ENCODE measurements at places on chromosomes 5 and 9. TPM values are rescaled to one million over a fixed set of nuclear protein-coding genes. Genes with fewer than 3 reads are reported as not detected.

GRCh38 chr5:14347522-14347921, 204.4 kb downstream of the TRIO start:
- no peak overlapping the region for H3K27ac ChIP-seq
- no peak overlapping the region for H3K4me3 ChIP-seq

DNA sequence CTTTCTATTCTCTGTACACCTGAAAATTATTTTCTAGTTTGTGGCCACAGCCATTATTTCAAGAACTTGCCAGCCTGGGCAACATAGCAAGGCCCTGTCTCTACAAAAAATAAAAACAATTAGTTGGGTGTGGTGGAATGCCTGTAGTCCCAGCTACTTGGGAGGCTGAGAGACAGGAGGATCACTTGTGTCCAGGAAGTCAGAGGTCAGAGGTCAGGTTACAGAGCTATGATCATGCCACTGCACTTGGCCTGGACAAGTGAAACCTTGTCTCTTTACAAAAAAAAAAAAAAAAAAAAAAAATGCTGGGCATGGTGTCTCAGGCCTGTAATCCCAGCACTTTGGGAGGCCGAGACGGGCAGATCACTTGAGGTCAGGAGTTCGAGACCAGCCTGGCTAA, 58.3 kb downstream of the HMGCR start:
- H3K36me3 ChIP-seq, result peaks cover 25% of the 10 kb centered on the region
- no peaks in the 10 kb centered on the region for H3K4me1 ChIP-seq
- H3K27ac ChIP-seq, result no peak overlapping the region
- no peak overlapping the region for H3K4me3 ChIP-seq

FOXD1 gene
- total RNA-seq, result 0.49 TPM

DNA sequence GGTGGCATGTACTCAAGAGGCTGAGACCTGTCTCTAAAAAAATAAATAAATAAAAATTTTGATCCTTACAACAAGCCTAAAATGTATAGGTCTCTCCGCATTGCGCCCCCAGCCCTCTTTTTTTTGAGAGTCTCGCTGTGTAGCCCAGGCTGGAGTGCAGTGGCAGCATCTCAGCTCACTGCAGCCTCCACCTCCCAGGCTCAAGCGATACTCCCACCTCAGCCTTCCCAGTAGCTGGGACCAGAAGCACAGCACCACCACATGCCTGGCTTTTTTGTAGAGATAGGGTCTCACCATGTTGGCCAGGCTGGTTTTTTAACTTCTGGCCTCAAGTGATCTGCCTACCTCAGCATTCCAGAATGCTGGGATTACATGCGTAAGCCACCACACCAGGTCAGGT, 2.2 kb upstream of the GARIN3 start:
- no peak for DNase-seq
- H3K27me3 ChIP-seq, result no peaks in the 10 kb centered on the region
- H3K27ac ChIP-seq, result no peak overlapping the region
- no peaks in the 10 kb centered on the region for H3K4me1 ChIP-seq
- no peaks in the 10 kb centered on the region for H3K36me3 ChIP-seq
- H3K4me3 ChIP-seq, result no peak overlapping the region

ADAMTSL2 gene
- 0.69 TPM for total RNA-seq

- no peaks in the 10 kb centered on the region for H3K4me1 ChIP-seq
- H3K27ac ChIP-seq, result no peak overlapping the region
- H3K27me3 ChIP-seq, result no peaks in the 10 kb centered on the region
- no peaks in the 10 kb centered on the region for H3K36me3 ChIP-seq
Observed at GRCh38 chr9:20144197-20144596, 355.4 kb upstream of the SLC24A2 start.

GRCh38 chr5:142015781-142016533, 3.1 kb upstream of the GNPDA1 start:
- no peak overlapping the region for H3K4me3 ChIP-seq
- H3K27me3 ChIP-seq, result no peaks in the 10 kb centered on the region
- peaks cover 15% of the 10 kb centered on the region for H3K4me1 ChIP-seq
- H3K27ac ChIP-seq, result no peak overlapping the region
- H3K36me3 ChIP-seq, result no peaks in the 10 kb centered on the region

DNA sequence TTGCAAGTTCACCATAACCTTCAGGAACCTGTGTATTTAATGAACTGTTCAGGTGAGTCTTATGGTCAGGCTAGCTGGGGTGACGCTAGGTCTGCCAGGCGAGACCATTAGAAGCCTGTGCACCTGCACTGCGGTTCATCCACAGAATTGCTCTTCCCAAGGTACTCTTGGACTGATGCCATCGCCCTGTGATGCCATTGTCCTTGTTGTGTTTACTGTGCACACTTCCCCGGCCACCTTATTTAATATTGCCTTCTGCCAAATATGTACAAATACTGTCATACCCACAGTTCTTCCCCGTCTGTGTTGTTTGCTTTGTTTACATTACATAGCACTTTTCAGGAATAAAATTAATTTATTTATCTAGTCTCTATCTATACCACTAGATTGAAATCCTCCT, 66.3 kb downstream of the RCL1 start:
- no peak for DNase-seq
- no peak overlapping the region for H3K4me3 ChIP-seq
- H3K36me3 ChIP-seq, result peaks cover 14% of the 10 kb centered on the region
- H3K27ac ChIP-seq, result no peak overlapping the region
- H3K27me3 ChIP-seq, result no peaks in the 10 kb centered on the region

TMEM215 gene
- total RNA-seq, result not detected

DNA sequence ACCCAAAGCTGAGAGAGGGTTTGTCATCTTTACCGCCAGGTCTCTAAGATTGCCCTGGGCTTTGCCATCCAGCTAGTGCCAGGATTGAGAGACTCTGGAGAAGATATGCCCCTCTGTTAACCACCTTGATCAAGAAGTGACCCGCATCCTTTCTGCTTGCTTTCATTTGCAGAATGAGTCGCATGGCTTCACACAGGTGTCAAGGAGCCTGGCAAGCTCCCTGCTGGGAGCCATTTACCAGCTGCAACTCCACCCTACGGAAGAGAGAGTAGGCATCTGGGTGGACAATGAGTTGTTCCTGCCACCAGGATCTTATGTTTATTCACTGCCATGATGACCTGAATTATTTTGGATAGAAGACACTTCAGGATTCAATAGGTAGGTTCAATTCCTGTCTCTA, 43.0 kb downstream of the HSD17B3 start:
- no peak for DNase-seq
- H3K4me1 ChIP-seq, result no peaks in the 10 kb centered on the region
- H3K36me3 ChIP-seq, result no peaks in the 10 kb centered on the region
- no peak overlapping the region for H3K27ac ChIP-seq

DNA sequence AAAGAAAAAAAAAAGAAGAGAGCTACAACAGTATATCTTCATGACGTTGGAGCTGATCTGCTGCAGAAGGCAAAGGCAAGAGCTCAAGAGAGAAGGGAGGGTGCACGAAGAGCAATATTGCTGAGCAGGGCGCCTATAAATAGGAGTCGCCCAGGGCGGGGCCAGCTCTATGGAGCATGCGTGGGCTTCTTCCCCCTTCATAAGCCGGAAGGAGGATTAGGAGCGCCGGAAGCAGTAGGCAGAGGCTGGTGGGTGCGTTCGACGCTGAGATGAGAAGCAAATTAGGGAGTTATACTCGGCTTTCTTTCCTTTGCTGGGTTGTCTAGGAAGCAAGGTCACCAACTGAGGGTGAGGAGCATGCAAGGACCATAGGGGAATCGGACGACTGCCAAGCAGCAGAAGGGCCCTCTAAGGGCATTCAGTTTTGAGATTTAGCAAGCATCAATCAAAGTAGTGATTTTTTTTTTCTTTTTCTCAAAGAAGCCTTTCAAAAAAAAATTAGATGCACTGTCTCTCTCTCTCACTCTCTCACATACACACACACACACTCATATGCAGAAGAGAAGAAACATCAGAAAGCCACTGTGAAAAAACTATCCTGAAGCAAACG, 496.7 kb downstream of the ENC1 start:
- H3K36me3 ChIP-seq, result no peaks in the 10 kb centered on the region
- no peaks in the 10 kb centered on the region for H3K4me1 ChIP-seq
- H3K27me3 ChIP-seq, result no peaks in the 10 kb centered on the region
- no peak overlapping the region for H3K4me3 ChIP-seq

OBP2B gene
- total RNA-seq, result not detected
